ENCODE measurements at places on chromosomes 6 and 20.

GRCh38 chr20:35023624-35024023 lies 68.0 kb downstream of the MYH7B start:
- no peak for DNase-seq

GRCh38 chr20:49310705-49311104 lies 32.8 kb upstream of the ZNFX1 start:
- DNase-seq: no peak

DNA sequence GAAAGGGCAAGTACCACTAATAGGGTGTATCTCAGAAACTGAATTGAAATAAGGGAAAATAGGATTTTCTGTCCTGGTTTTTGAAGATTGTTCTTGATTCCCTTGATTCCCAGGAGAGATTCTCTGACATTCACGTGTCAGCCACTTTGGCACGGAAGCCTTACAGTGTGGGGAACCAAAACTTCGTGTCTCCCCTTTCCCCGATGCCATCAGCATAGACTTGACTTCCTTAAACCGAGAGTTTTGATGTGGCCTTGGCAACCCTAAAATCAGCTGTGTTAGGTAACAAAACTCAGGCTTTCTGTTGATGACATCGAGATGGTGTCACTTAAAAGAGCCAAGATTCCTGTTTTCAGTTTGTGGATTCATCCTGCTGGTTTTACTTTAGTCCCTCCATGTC lies 7.5 kb downstream of the HMGN4 start:
- DNase-seq: no peak

DNA sequence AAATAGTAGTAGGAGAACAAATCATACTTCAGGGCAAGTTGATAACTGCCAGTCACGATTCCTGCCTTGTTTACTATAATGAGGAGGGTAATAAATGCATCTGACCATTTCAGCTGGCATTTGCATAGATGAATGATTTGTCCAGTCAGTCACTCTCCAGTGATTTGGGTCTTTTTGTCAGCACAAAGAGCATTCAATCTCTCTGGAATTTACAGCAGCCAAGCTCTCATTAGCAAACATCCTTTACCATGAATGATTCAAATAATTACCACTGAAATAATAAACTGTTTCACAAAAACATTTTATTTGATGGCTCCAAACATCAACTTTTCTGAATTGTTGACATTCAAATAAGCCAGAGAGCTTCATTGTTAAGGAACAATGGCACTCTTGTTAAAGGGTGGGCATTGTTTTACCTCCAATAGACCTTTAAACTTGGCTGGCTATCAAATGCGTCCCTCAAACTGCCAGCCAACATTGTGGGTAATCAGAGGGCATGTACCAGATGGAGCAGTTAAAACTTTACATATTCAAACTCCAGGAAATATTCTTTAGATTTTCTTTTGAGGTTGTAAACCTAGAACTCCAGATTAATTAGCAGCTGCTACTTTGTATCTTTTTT lies 30.0 kb upstream of the FBXL4 start:
- DNase-seq: no peak

- no peak for DNase-seq
Measured at GRCh38 chr6:13538084-13538483, 36.3 kb upstream of the SIRT5 start.

- DNase-seq: no peak
Measured at GRCh38 chr20:33783256-33783655, 27.9 kb upstream of the CHMP4B start.

DNA sequence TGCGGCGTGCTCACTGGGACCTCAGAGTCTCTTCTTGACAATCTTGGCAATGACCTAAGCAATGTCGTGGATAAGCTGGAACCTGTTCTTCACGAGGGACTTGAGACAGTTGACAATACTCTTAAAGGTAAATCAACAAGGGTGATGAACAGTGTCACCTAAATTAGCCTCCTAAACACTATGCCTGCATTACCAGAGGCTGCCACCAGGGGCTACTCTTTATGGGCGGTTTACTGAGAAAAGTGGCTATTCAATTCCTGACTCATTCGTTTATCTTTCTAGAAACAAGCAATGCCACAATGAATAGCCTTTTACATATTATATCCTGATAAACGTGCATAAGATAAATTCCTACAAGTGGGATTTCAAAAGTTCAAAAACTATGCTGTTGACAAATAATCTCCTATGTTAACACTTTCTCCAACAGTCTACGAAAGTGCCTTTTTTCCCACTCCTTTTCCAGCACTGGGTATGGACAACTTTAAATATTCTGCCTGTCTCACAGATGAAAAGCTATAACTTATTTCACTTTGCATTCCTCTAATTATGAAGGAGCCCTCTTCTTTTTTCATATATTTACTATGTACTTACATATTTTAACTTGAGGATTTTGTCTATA lies 1.3 kb downstream of the BPIFA2 start:
- no peak for DNase-seq

DNA sequence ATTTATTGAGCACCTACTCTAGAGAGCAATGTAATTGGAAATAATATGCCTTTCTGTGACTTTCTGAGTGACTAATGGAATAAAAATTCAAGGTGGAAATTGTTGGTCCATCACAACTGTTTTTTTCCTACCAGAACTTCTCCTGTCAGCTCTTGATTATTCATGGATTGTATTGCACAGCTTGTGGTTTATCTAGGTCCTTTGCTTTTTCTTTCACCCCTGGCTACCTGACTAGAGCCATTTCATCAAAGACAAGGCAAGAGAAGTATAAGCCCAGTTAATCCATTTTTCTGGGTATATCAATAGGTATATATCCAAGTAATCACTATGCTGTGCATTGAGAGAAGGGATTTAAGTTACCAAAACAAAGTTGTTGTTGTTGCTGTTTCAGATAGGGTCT lies 168.4 kb downstream of the MMS22L start:
- no peak for DNase-seq

DNA sequence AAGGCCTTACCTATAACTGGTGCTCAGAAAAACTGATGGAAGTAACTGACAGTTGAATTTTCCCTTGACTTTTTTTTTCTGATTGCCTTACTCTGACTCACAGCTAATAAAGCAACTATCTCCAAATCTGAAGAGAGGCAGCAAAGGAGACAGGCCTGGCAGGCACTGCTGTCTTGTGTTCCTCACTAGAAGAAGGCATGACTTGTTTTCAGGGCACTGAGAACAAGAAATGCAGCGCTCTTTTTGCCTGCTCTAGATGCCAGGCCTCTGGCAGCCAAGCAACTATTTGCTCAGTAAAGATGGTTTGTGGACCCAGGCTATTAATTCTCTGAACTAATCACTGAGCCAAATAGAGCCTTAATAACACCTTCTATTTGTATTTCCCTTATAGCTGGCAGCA lies 155.1 kb downstream of the PRDM13 start:
- DNase-seq: no peak

Measured in stimulated activated CD8-positive, alpha-beta memory T cell treated with anti-CD3 and anti-CD28 coated beads, Interleukin-2, amount 100 ng/mL, for 1 hour (primary cell).